ENCODE measurements at places on chromosomes 2 and 18.

GRCh38 chr18:4207383-4207985, 247.6 kb downstream of the DLGAP1 start:
- DNase-seq, result no peak

- DNase-seq, result no peak
Measured at GRCh38 chr2:62293490-62294271, 97.8 kb downstream of the B3GNT2 start.

GRCh38 chr2:223062396-223062795, 10.4 kb downstream of the KCNE4 start:
- DNase-seq, result no peak

GRCh38 chr2:175690113-175690837, 311.8 kb downstream of the LNPK start:
- DNase-seq, result peak; percentile 84

DNA sequence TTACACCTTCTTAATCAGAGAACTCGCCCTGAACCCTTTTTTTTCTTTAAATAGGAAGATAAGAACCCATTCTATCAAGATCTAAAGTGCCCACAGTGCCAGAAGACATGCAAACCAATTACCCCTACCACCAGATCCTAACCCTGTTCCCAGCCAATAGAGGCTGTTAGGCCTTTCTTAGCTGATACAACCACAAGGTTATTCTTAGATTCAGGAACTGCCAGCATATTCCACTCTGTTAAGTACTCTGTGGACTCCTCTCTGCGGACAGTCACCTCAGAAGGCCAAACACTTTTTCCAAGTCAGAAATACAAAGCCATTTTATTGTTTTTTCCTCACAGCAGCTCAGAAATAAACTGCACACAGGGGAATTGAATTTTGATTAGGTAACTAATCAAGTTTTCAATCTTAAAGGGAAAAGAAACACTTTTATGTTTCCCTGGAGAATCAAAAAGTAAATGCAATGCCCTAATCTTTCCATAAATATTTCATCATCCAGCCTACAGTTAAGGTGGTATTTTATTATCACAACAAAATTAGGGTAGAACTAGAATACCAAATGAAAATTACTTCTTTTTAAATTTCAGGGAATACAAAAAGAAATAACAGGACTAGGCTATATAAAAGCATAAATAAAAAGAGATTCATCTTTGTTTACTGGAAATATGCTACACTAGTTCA, 111.4 kb downstream of the NBAS start:
- DNase-seq, result no peak

- DNase-seq, result no peak
Measured at GRCh38 chr2:68721482-68722101, 13.0 kb upstream of the ARHGAP25 start.

All from NCI-H1694 treated with DMSO at 0.1 percent for 48 hours (cell line).